ENCODE measurements at places on chromosomes 2 and 18. TPM values are rescaled to one million over a fixed set of nuclear protein-coding genes. Genes with fewer than 3 reads are reported as not detected.

Gene DSG4
- not detected for total RNA-seq

Gene CNDP1
- 9.9 TPM for total RNA-seq

Gene DIPK1C
- 25.5 TPM for total RNA-seq

Gene NEU2
- total RNA-seq: not detected

Gene BCL2L11
- 42.2 TPM for total RNA-seq

Gene SPATS2L
- 76.5 TPM for total RNA-seq

Gene C2orf80
- not detected for total RNA-seq

Gene GCA
- total RNA-seq: 32.6 TPM

Gene MCEE
- total RNA-seq: 28.5 TPM

Gene LCT
- total RNA-seq: not detected
